Fibroblast of upper back skin (primary cell): ENCODE measurements at places on chromosomes 7 and 10.
A peak's percentile ranks its signal among the peaks of the same experiment; 100 is the strongest.

DNA sequence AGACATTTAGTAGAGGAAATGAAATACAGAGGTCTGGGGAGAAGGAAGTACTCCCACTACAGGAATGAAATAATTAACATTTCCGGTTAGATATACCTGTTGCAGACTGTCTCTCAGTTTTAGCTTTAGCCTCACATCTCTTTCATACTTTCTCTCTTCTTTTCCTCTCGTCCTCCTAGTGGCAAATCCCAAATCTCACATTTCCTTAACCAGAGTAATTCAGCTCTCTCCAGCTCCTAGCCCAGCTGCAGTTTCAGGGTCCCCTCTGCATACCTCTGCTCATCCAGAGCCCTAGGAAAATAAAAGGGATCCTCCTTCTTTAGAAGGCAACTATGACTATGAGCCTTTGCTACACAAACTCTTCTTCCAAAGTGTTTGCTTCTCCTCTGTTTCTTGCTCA is 643.2 kb downstream of the PHTF2 start:
- DNase-seq, result no peak

GRCh38 chr7:93159490-93159889 is 11.3 kb upstream of the SAMD9L start:
- DNase-seq, result no peak

GRCh38 chr7:17094963-17095574 is 203.4 kb upstream of the AHR start:
- DNase-seq, result peak; percentile 44

DNA sequence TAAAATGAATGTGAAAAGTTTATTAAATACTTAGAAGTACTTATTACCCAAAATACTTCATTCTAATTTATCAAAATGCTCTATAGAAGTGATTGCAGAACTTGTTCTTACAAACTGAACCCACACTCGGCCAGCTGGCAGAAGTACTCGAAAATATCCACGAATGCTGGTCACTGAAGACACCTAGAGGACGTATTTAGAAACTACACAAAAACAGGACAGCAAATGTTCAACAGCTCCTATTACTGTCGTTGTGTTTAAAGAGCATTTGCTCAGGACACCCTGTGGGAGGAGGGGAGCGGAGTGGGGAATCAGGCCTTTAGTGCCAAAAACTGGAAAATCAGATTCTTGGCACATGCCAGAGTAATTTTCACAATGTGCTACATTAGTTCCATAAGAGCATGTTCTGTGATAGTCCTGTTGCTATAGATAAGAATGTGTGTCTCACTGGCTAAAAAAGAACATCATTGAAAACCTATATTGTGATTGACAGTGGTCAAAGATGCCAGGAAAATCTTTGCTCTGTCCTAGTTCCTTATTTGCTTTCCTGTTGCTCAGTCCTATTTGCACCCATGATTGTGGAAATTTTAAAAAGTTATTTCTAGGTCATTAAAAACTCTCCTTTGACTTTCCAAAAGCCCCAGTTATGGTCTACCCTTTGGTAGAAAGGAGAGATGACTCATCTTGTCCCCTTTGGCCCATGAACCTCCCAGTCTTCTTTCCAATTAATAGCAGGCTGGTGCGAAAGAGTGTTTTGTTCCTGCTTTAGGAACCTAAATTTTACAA is 49.0 kb upstream of the NRBF2 start:
- DNase-seq, result peak; percentile 87

GRCh38 chr10:72503694-72504438 is 122.0 kb downstream of the MICU1 start:
- no peak for DNase-seq
